Hair follicle dermal papilla cell (primary cell): ENCODE measurements at places on chromosomes 1 and 21. TPM values are rescaled to one million over a fixed set of nuclear protein-coding genes. Genes with fewer than 3 reads are reported as not detected.

RGS13 gene
- total RNA-seq: not detected in 2 replicates

KCNE2 gene
- total RNA-seq: 0.16 TPM in 1 of 2 replicates, not detected in the other

CD2 gene
- not detected in 2 replicates for total RNA-seq

EDARADD gene
- total RNA-seq: 0.49 and 0.65 TPM in 2 replicates

UQCRH gene
- 154 and 192 TPM in 2 replicates for total RNA-seq

HCN3 gene
- total RNA-seq: 0.97 and 2.1 TPM in 2 replicates

BMP8A gene
- total RNA-seq: 0.12 and 0.16 TPM in 2 replicates

TEKT2 gene
- 0.12 TPM in 1 of 2 replicates, not detected in the other for total RNA-seq

ZBTB8A gene
- 7.7 and 8.6 TPM in 2 replicates for total RNA-seq

LCE1D gene
- total RNA-seq: not detected in 2 replicates

LSM10 gene
- total RNA-seq: 8.8 and 9.0 TPM in 2 replicates

LEFTY2 gene
- not detected in 2 replicates for total RNA-seq

PPIAL4G gene
- total RNA-seq: not detected in 2 replicates

GSTM1 gene
- 18.3 TPM in 1 of 2 replicates, not detected in the other for total RNA-seq

ATP5IF1 gene
- 37.8 and 58.9 TPM in 2 replicates for total RNA-seq

FAM163A gene
- total RNA-seq: not detected in 2 replicates

CRNN gene
- total RNA-seq: not detected in 2 replicates

CR1L gene
- total RNA-seq: not detected in 2 replicates

RTCA gene
- total RNA-seq: 26.5 and 30.0 TPM in 2 replicates

FCAMR gene
- not detected in 2 replicates for total RNA-seq

USP33 gene
- 92.5 and 107 TPM in 2 replicates for total RNA-seq

MAN1A2 gene
- 42.5 and 43.1 TPM in 2 replicates for total RNA-seq

IL22RA1 gene
- total RNA-seq: 0.12 TPM in 1 of 2 replicates, not detected in the other

NLRP3 gene
- 0.16 and 0.24 TPM in 2 replicates for total RNA-seq

TMEM125 gene
- not detected in 2 replicates for total RNA-seq

DDAH1 gene
- 138 and 154 TPM in 2 replicates for total RNA-seq

SDF4 gene
- total RNA-seq: 112 and 134 TPM in 2 replicates

ZNF684 gene
- 2.8 and 3.7 TPM in 2 replicates for total RNA-seq

CAPN8 gene
- total RNA-seq: not detected in 2 replicates

OR2M3 gene
- under 0.01 and 0.12 TPM in 2 replicates for total RNA-seq

BOLA1 gene
- total RNA-seq: 7.8 and 8.4 TPM in 2 replicates

CFAP298 gene
- 8.9 and 12.4 TPM in 2 replicates for total RNA-seq

DFFA gene
- 41.7 and 43.0 TPM in 2 replicates for total RNA-seq

OLIG2 gene
- not detected in 2 replicates for total RNA-seq

KISS1 gene
- total RNA-seq: 1.1 TPM in 1 of 2 replicates, not detected in the other

PTP4A2 gene
- 307 and 372 TPM in 2 replicates for total RNA-seq

SLC30A10 gene
- not detected in 2 replicates for total RNA-seq

CFAP57 gene
- 0.61 and 0.81 TPM in 2 replicates for total RNA-seq

FAM89A gene
- total RNA-seq: 11.5 and 14.0 TPM in 2 replicates

REG4 gene
- not detected in 2 replicates for total RNA-seq

RFX5 gene
- total RNA-seq: 31.3 and 33.4 TPM in 2 replicates

TMEM183A gene
- 95.7 and 104 TPM in 2 replicates for total RNA-seq

NAXE gene
- 47.1 and 55.3 TPM in 2 replicates for total RNA-seq
